ENCODE measurements at places on chromosomes 2 and 18.

DNA sequence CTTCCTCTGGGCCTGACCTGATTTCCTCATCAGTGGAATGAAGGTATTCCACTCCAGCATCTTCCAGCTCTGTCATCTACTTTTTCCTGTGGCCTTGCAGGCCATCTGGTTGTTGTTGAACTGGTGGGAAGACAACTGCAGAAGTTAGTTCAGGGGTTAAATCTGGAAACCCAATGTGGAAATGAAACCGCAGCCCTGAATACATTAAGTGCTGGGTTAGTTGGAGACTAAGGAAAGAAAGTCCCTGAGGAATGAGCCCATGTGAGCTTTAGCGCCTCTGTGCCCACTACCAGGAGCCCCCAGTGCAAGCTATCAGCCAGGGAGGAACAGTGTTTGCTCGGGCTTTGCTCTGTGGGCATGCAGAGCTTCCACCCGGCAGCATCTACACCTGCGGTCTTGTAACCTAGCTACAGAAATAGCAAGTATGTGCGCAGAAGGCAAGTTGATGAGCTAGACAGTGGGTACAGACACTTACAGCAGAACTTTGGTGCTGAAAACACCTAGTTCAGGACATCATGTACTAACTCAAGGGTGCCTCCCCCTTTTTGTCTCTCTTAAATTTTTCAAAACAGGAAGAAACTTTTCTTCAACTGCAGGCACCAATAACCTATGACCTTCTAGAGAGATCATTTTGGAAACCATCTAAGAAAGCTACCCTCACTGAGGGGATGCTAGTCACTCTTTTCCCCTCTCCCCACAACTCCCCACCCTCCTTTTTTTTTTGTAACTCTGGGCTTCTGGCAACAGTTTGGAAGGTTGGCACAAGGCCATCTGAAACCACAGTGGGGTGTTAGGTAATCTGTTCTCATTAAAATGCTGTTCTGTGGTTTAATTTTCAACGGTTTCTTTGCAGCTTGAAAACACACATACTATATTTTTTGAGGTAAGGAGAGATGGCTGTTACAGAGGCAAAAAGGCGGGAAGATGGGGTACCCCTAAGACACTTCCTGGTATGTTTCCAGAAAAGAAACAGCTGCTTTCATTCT, 18.3 kb upstream of the CXCR4 start:
- DNase-seq = no peak

DNA sequence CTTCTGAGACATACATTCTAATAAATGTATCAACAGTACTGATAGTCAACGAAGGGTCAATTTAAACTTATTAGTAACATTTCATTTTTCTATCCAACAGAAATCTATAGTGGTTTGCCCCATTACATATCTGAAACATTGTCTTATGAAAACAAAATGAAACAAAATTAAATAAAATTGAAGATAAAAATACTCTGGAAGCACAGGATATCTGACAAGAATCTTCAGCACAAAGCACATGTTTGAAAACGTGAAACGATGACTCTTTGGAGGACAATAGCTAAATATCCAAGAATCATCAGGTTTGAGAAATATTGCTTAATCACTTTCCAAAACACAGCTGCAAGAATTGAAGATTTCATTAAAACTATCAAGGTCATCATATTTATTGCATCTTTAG, 70.9 kb upstream of the FAM124B start:
- no peak for DNase-seq

DNA sequence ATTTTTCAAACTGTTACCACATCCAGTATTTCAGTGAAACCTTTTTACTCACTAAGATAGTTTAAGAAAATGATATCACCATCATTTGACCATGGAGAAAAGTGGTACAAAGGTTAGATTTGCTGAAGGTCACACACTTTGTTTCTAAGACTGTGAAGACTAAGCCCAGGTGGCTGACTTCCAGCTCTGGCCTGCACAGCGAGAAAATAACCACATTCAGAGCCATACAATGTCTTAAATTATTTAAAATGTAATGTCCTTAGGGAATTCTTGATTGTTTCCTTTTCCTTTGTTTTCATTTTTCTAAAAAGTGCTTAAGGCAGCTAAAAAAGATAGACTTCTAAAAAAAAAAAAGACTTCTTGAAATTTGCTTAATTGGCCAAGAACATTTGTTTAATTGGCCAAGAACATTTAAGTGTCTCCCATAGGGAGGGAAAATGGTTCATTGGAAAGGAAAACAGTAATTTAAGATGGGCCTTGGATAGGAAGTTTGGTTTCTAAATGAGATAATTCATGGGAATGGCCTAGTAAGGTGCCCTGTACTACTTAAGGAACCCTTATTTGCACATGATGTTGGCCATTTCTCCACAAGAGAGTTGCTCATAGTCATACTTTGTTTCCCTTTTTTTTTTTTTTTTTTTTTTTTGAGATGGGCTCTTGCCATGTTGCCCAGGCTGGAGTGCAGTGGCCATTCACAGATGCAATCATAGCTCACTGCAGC, 45.2 kb downstream of the CYP1B1 start:
- DNase-seq = no peak

- no peak for DNase-seq
Observed at GRCh38 chr2:156901373-156902031, 356.0 kb upstream of the GALNT5 start.

- no peak for DNase-seq
Observed at GRCh38 chr2:989781-990467, 39.3 kb downstream of the SNTG2 start.

- no peak for DNase-seq
Observed at GRCh38 chr2:122707224-122707824, 951.9 kb downstream of the TSN start.

DNA sequence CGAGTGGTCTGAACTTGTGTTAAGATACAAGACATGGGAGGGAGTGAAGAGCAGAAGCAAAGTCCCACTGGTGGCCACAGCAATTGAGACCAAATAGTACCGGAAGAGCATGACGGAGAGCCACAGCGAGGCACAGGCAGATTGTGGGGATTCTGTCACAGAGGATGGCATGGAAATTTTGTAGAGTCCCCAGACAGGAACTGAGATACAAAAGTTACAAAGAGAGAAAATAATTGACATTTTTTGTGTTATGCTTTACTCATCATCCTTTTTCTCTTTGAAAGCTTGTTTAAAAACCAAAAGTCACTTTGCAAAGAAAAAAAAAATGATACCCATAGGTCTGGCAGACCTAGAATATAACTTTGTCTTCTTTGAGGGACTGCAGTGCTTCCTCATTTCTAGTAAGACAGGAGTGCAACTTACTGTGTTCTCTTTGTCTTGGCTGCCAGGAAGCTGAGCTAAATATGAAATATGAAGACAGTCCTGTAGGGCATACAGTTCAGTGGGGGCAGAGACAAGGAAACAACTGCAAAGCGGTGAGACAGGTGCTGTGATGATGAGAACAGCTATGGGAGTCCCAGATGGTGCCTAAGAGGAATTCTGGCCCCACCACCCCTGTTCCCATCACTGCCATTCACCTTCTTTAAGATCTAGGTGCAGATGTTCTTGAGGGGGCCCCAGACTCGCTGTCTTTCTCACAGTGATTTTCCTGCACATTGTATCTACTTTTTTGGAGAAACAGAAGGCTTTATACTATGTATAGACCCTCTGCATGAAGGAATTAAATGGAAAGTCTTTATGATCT, 5.2 kb downstream of the ARHGAP25 start:
- DNase-seq = no peak

DNA sequence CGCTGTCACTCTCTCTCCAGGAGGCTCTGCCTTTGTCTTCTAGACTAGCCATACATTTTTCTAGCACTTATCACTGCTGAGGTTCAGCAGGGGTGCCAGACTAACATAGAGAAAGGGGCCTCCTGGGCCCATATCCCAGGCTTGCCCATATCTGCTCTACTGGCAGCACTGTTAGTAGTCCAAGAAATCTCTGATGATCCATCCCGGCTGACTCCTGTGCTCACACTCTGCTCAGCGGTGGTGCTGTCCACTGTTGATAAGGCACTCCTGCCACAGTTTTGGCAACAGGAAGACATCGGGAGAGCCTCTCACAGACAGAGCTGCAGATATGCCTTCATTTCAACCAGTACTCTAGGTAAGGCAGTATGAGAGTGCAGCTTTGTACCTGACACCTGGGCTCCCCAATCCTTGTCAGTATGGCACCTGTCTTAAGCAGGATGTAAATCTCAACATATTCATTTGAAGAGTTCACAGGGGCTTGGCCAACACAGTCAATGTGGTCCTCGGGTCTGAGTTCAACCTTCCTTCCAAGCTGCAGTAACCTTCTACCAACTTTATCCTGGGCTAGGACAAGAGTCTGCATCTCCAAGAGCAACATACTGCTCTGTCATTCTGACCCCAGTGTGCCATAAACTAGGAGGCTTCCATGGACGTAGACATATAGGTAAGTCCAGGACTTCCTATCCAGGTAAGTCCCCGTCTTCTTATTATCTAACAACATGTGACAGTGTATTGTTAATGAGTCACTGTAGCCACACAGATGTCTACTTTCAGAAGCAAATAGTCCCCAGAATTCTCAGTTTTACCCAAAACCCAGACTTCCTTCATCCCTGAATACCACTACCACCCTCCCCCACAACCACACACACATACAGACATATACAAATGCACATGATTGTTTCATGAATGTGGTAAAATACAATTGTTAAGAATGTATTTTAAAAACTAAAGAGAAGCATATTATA, 16.2 kb downstream of the KLF7 start:
- no peak for DNase-seq

DNA sequence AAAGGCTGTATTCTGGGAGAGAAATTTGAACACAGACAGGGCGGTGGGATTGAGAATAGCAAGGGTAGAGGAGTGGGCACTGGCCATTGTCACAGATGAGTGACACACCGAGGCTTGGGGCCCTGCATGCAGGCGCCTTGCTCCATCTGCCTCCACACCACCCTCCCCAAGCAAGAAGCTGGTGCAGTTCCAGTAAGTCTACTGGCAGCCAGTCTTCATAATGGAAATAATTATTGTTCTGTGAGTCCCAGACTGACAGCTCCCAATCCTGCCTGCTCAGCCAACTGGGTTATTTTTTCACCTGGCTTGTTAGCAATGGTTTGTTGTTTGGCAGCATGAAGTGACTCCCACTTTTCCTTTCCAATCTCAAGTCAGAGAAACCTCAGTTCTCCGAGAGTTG, 13.0 kb downstream of the TTC32 start:
- DNase-seq = no peak

- no peak for DNase-seq
Observed at GRCh38 chr2:170950221-170950761, 21.2 kb downstream of the GORASP2 start.

- DNase-seq = no peak
Observed at GRCh38 chr2:186595219-186595618, 5.4 kb downstream of the ITGAV start.

- DNase-seq = no peak
Observed at GRCh38 chr2:177295484-177295883, 31.0 kb upstream of the NFE2L2 start.

GRCh38 chr18:45958027-45958426, 9.1 kb downstream of the EPG5 start:
- DNase-seq = no peak

GRCh38 chr2:237449193-237449881, 35.4 kb upstream of the COL6A3 start:
- no peak for DNase-seq

DNA sequence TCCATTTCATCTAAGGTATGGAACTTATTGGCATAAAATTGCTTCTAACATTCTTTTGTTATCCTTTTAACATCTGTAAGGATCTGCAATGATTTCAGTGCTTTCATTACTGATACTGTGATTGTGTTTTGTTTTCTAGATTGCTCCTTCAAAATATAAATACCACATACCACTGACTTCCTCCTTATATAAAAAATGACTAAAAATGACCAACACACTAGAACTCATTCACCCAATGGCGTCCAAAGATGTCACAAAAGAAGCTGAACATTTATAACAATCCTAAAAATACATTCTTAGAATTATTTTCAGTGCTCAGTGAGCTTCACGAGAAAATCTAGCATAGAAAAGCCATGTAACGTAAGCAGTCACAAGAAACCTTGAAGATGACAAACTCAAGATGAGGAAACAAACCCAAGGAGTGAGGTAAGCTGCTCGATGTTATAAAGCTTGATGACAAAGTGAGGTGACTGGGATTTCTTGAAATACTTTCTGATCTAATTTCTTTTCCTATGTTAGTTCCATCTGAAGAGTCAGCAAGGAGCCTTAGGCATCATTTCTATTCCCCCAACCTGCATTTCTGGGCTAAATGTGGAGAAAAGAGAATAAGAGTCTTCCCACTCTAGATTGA, 42.6 kb downstream of the PNO1 start:
- DNase-seq = no peak

GRCh38 chr2:189824694-189825396, 40.6 kb downstream of the PMS1 start:
- no peak for DNase-seq

GRCh38 chr2:107062599-107063220, 176.7 kb upstream of the ST6GAL2 start:
- DNase-seq = no peak

GRCh38 chr2:38850045-38850444, 25.7 kb downstream of the DHX57 start:
- DNase-seq = no peak

GRCh38 chr2:207135340-207135739, 30.4 kb downstream of the KLF7 start:
- no peak for DNase-seq

DNA sequence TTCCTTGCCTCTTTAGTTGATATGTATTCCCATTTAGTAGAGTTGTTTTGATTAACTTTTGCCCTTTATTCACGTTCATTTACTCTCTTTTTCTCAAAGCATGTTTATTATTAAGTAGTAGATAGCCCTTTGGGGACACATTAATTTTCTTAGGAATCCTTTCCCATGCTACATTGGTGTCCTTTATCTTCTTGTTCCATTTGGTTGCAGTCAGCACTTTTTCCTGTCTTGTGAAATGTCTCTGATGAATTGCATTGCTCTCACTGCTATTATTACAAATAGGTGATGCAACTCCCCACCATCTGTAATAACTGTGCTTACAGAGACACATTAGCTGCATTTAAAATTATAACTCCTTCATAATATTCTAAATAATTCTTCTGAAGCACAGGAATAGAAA, 428.5 kb upstream of the CNTNAP5 start:
- no peak for DNase-seq

- no peak for DNase-seq
Observed at GRCh38 chr2:68246396-68246795, 5.9 kb downstream of the PPP3R1 start.

DNA sequence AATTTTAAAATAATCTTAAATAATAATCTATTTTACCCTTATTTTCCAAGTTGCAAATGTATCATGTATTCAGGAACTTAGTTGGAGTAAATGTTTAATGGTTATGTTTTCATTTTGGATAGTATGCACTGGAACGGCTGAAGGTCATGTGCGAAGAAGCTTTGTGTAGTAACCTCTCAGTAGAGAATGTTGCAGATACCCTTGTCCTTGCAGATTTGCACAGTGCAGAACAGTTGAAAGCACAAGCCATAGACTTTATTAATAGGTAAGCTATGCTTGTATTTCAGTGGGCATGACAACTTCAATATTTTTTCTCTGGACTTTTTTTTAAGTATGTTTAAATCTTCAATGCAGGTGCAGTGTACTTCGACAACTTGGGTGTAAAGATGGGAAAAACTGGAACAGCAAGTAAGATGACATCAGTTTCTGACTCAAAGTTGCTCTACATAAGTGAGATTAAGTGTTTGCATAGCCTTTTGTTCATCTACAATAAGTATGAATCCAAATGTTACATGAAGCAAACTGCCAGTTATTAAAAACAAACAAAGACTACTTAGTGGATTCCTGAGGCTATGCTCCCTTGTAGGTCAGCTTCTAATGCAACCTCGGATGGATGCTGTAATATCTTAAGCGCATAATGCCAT, 63.1 kb downstream of the SPOPL start:
- DNase-seq = no peak

- DNase-seq = no peak
Observed at GRCh38 chr2:168277276-168277675, 29.9 kb upstream of the STK39 start.

- DNase-seq = no peak
Observed at GRCh38 chr2:236603361-236604015, 33.9 kb downstream of the ACKR3 start.
